ENCODE measurements at places on chromosomes 4 and X.

- DNase-seq = no peak
Measured at GRCh38 chrX:133580625-133581024, 165.3 kb upstream of the GPC4 start.

DNA sequence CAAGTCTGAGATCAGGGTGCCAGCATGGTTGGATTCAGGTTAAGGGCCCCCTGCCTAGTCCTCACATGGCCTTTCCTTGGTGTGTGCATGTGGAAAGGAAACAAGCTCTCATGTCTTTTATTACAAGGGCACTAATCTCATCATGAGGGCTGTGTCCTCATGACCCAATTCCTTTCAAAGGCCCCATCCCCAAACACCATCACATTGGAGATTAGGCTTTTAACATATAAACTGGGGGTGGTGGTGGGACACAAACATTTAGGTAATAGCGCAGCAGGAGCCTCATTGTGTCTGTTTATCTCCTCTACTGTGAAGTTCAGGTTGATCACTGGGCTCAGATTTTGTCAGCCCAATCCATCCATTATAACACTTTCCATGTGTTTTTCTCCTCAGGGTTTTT, 41.0 kb downstream of the BEX3 start:
- DNase-seq = no peak

DNA sequence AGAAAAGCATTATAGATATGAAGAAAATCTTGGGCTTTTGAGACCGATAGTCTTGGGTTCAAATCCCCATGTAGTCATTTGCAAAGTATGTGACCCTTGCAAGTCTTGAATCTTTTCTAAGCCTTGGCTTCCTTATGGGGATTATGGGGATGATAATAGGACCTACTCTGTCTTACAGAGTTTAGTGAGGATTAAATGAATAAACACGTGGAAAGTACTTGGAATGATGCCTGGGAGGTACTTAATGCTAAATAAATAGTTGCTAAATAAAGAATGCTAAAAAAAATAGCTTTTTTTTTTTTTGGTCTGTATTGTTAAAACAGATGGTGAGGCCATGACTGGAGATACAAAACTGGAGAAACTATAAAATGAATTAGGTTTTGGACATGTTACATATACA, 292.7 kb downstream of the GPAT3 start:
- no peak for DNase-seq

GRCh38 chr4:110486256-110486655, 10.3 kb downstream of the ENPEP start:
- no peak for DNase-seq

- no peak for DNase-seq
Measured at GRCh38 chrX:96474741-96475125, 209.9 kb upstream of the DIAPH2 start.

GRCh38 chrX:120380699-120381098, 18.8 kb downstream of the ATP1B4 start:
- DNase-seq = peak; percentile 13

GRCh38 chrX:348461-349117, 30.0 kb upstream of the GTPBP6 start:
- DNase-seq = no peak

- no peak for DNase-seq
Measured at GRCh38 chr4:123200051-123200940, 196.3 kb upstream of the SPRY1 start.

GRCh38 chr4:188078116-188078515, 31.3 kb downstream of the TRIML2 start:
- no peak for DNase-seq

- no peak for DNase-seq
Measured at GRCh38 chr4:791898-792625, 33.9 kb downstream of the CPLX1 start.

GRCh38 chr4:166318810-166319525, 445.9 kb downstream of the TLL1 start:
- DNase-seq = no peak

- no peak for DNase-seq
Measured at GRCh38 chr4:1459081-1459721, 53.0 kb upstream of the NKX1-1 start.

DNA sequence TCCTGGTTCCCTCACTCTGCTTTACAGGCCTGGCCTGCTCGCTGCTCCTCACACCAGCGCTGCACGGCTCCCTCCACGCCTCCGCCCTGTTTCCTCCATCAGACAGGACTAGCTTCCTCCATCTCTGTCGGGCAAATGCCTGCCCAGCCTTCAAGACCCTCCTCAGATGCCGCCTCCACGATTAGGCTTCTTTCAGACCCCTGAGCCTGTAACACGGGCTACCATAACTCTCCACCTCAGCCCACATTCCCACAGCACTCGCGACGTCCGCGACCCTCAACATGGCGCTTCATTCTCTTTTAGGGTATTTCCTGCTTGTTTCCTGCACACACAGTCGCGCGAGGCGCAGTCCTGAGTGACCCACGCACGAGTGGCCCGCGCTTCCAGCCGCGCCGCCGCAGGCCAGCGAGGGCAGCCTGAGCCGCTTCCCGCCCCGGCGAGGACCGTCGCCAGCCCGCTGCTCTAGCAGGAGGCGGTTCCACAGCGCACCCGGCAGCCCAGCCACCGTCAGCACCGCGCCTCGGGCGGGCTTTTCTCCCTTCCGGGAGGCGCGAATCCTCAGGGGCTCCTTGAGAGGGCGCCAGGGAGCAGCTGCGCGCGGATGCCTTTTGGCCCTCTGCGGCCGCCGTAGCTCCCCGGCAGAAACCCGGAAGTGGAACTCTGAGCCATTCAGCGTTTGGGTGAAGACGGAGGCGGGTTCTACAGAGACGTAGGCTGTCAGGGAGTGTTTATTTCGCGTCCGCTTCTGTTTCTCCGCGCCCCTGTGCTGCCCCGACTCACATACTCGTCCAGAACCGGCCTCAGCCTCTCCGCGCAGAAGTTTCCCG, at the start of gene FRG1:
FRG1 (plus strand) TSS at position 695 of the 827 bp plus-strand sequence. CDS start 138 bp downstream, outside the sequence.
- no peak for DNase-seq

DNA sequence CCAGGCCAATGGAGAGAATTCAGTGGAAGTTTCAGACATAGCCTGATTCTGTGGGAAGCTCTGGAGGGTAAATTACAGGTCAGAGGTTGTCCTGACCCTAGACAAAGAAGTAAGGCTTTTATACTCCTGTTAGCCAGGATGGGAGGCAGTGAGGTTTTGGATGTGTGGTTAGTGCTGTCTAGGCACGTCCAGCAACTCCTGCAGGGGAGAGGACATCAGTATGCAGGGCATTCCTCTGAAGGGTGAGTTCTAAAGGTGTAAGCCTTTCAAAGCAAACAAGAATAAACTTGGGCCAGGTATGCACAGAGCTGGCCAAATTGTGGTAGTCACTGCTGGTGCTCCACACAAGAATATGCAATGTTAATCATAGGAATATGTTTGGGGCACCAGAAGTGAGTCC, 562.5 kb downstream of the CCSER1 start:
- no peak for DNase-seq

GRCh38 chr4:74474345-74475090, 29.6 kb downstream of the AREG start:
- no peak for DNase-seq

- DNase-seq = no peak
Measured at GRCh38 chr4:2662598-2662997, 93.5 kb downstream of the TNIP2 start.

DNA sequence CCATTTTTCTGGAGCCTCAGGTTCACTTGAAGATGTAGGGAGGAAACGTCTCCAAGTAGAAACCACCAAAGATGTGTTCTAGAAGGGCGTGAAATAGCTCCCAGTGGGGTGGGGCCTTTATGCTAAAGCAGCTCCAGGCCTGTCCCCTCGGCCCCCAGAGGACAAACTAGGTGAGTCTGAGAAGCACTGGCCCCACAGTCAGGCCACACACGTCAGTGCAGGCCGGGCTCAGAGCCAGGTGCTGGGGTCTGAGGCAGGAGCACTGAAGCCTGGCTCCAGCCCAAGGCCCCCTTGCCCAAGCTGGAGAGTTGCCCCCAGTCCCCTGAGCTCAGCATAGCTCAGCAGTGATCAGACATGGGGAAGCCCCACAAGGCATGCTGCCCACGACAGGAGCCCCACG, 95.4 kb upstream of the PSAPL1 start:
- DNase-seq = no peak

DNA sequence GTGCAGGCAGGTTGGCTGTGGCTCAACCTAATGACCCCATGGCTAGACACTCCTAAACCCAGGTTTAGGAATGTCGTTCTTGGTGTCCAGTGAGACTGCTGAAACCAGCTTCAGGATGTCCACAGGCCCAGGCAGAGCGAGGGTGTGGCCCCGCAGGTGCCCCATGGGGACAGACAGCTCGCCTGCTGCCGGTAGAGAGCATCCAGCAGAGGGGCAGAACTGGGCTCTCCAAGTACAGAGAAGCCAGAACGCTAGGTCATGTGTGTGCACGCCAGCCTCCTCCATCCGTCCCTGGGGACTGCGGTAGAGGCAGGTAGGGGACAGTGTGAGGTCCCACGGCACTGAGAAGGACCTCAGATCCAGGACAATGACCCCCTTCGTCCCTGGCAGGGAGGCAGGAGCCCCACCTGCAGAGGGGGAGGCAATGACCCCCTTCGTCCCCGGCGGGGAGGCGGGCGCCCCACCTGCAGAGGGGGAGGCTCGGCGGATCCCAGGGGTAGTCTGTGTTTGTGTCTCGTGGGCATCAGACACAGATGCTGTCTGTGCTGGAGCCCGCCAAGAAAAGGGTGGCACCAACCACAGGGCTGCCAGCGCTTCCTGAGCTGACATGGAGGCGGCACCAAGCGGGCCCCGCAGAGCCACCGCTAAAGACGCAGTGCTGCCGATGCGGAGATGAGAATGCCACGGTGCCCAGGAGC, 118.4 kb downstream of the FAM53A start:
- no peak for DNase-seq

GRCh38 chr4:171348090-171348489, 465.1 kb upstream of the GALNTL6 start:
- DNase-seq = no peak

DNA sequence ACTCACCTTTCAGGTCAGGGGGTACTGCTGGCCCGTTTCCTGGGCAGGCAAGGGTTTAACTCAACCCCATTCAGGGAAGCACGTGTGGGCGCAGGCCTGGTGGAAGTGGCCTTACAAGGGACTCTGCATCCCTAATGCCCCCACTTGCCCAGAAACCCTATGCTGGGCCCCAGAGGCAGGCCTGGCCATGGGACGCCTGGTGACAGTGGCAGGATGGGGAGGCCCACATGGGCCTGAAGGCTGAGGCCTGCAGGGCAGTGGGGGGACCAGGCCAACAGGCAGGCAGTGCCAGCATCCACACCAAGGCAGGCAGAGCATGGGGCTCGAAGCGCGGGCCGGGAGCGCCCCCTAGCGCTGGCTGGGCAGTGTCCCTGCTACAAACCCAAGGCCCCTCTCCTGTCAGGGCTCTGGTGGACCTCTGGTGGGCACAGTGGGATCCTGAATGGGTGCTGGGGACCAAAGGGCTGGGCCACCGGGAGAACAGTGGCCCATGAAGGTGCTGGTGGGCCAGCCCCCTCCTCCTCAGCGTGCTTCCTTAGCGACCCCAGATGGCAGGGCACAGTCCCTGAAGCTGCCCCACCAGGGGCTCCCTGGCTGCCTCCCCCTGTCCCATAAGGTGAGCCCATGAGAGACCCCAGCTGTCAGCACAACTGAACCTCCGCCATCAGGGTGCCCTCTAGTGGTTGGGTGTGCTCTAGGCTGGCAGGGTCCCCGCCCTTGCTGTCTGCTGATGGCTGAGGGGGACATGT, 16.8 kb downstream of the FGFR3 start:
- DNase-seq = peak; percentile 35

DNA sequence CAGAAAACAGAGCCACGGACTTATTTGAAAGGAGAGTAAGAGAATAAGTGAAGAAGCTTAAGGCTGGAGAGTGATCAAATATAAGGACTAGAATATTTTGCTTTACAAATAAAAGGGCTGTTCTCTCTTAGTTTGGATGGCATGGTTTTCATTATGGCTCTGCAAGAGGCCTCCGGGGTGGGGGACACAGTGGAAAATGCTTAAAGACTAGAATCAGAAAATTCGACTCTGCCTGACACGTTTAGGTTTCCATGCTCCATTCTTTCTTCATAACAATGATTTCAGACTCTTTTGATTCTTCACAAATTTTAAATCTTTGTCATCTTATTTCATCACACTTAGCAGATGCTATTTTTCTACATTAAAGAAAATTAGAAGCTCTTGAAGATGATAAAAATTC, 632.4 kb upstream of the BOD1L1 start:
- no peak for DNase-seq

DNA sequence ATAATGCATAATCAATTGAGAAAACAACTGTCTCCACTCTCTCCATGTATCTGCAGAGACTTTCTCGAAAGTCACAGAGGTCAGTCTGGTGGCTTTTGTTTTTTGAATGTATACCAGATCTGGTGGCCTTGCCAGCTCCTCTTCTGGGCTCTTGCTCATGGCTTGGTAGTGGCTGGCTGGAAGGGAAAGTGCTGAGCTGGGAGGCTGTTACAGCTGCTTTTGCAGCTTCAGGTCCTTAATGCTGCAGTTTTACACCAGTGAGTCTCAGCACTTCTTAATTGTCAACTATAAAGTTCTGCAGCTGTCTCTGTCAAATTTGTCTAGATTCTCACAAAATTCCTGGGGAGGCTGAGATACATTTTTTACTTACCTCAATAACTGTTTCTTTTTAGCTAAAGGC, 390.0 kb downstream of the GRXCR1 start:
- no peak for DNase-seq

DNA sequence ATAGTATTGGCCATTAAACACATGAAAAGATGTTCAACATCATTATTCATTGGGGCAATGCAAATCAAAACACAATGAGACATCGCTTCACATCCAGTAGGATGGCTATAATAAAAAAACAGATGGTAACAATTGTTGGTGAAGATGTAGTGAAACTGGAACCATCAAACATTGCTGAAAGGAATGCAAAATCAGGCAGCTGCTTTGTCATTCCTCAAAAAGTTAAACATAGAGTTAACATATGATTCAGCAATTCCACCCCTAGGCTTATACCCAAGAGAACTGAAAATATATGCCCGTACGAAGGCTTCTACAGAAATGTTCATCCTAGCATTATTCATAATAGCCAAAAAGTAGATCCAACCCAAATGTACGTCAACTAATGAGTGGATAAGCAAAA, 144.0 kb upstream of the NAP1L5 start:
- DNase-seq = no peak

- DNase-seq = peak; percentile 46
Measured at GRCh38 chr4:38785901-38786402, 3.2 kb upstream of the TLR10 start.

GRCh38 chr4:113080050-113080449, 30.6 kb downstream of the ANK2 start:
- DNase-seq = no peak

DNA sequence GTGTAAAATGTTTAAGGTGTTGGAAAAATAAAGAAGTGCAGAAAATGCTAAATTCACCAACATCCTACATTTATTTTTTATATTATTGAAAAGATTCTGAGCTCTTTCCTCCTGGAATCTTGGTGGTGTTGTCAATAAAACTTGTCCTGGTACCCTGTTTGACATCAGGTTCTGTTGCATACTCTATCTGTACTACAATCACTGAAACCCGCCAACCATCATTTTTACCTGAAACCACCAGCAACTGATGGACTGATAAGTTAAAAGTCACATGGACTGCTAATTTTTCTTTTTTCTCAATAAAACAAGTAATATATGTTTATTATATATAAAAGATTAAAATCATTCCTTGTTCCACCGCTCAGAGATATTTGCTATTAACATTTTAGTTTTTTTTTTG, 23.4 kb downstream of the STAP1 start:
- DNase-seq = no peak
